ENCODE measurements at places on chromosomes 1 and 21.

GRCh38 chr1:3518256-3518655 lies 63.8 kb downstream of the ARHGEF16 start:
- no peak for DNase-seq

DNA sequence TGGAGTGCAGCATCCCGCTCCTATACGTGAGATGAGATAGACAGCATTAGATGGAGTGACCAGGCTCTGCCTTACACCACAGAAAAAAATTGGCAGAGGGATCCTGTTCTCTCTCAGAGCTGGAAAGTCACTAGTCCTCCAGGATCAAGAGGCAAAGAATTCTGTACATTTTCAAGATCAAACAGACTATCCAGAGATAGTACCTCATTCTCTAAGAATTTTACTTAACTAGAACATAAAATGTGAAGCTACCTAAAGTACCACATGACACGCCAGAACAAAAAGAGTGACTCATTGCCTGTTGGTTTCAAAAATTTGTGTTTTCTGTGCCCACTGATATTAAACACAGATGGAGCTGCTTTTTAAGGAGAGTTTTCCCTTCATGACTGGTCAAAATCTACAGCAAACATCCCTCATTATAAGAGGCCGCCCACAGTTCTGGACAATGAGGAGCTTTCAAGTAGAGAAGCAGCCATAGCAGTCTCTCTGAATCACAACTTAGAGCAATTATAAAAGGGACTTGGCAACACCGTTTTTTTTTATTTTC lies 32.3 kb downstream of the CD160 start:
- no peak for DNase-seq

- DNase-seq: no peak
These were observed 770.5 kb downstream of the USP25 start for GRCh38 chr21:16500271-16500670.

GRCh38 chr1:65441464-65441863 lies 21.0 kb downstream of the LEPR start:
- DNase-seq: no peak

DNA sequence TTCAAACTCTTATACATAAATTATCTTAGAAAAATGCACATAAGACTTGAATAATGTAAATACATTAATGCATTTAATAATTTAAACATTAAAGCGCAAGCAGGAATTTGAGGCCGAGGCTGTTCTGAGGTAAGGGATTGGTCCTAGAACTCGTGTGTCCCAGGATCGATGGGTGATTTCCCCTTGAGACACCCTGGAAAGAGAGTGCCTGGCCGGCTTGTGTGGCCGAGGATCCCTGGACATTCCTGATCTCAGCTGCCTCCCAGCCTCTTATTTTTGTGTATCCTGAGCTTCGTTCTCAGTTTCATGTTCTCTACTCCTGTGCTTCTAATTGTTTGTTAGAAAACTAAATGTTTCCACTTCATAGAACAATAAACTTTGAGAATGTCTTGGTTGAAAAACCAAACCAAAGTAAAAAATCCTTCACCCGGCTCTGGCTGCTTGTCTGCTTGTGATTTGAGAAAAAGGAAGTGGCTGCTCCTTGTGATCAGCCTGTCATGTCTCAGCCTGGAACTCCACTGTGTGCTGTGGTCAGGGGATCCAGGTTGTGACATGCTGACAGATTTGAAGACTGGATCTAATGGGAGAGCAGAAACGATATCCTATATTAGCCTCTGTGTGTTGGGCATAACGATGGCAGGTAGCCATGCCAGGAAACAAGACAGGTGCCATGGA lies 40.7 kb downstream of the PEX14 start:
- DNase-seq: no peak

GRCh38 chr1:191206513-191207207 lies 729.0 kb upstream of the BRINP3 start:
- no peak for DNase-seq

GRCh38 chr1:33709783-33710718 lies 153.8 kb upstream of the HMGB4 start:
- no peak for DNase-seq

- no peak for DNase-seq
These were observed 588.7 kb downstream of the MATN1 start for GRCh38 chr1:30134466-30135217.

DNA sequence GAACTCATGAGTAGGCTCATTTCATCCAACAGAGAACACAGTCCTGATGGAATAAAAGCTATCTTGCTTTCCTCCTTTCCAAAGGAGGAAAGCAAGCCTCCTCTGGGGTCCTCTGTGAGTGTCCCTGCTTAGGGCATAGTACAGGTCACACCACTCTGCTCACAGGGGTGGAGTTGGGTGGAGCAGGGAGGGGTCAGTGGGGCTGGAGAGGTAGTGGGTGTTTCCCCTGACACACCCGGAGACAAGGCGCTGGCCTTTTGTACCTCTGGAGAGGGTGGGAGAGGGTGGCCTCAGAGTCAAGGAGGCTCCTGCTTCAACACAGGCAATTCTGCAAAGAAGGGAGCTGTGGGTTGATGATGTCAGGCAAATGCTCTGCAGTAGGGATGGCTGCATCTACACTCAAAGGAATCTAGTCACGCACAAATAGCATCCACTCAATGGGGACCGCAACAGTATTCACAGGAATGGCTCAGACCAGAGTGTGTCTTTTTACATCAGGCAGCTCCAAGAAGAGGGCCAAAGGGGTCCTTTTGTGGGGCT lies 58.6 kb upstream of the PLXNA2 start:
- DNase-seq: no peak

GRCh38 chr1:159187647-159188374 lies 16.4 kb downstream of the CADM3 start:
- DNase-seq: no peak

GRCh38 chr21:31446226-31446855 lies 102.3 kb upstream of the TIAM1 start:
- no peak for DNase-seq

DNA sequence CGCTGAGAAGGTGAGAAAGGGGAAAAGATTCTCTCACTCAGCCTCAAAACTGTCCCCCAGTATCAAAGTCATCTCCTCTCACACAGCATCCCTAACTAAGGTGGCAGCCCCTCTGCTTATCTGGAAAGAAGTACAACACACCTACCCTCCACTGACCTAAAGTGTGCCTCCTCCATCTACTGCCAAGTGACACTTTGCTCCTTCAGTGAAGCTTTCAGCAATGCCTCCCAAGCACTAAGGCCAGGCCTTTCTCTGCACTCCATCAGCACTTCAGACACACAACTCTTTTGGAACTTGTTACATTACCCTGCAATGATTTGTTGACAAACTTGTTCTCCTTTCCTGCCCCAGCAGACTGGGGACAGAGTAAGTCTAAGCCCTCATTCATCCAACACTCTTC lies 1.4 kb downstream of the SH3BP5L start:
- no peak for DNase-seq

GRCh38 chr1:28175955-28176485 lies 470 bp downstream of the PTAFR start:
- DNase-seq: no peak

DNA sequence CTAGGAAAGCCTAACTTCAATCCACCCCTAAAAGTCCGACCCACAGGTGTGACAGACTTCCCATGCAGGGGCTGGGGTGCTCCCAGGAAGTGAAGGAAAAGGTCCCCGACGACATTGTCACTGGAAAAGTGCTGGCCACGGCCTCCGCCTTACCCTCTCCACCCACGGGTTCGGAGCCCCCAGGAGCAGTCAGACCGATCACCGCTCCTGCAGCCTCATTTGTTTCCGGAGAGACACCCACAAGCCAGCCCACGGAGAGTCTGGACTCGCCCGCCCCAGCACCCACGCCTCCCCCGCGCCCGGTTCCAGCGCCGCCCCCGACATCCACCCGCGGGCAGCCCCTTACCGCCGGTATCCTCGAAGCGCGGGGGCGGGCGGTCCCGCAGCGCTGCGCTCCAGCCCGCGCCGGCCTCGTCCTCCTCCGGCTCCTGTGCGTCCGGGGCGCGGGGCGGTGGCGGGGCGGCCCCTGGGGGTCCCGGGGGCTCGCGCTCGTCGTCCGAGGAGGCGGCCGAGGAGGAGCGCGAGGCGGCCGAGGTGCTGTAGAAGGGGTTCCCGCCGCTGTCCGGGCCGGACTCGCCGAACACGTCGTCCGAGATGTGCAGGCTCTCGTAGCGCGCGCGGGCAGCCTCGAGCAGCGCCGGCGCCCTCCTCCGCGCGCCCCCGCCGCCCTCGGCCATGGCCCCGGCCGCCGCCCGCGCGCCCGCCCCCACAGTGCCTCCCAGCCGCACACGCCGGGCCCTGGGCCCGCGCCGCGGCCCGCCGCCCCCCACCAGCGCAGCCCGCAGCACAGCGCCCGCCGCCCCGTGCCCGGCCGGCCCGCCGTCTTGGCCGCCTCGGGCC lies 660 bp downstream of the PGBD5 start:
- no peak for DNase-seq

DNA sequence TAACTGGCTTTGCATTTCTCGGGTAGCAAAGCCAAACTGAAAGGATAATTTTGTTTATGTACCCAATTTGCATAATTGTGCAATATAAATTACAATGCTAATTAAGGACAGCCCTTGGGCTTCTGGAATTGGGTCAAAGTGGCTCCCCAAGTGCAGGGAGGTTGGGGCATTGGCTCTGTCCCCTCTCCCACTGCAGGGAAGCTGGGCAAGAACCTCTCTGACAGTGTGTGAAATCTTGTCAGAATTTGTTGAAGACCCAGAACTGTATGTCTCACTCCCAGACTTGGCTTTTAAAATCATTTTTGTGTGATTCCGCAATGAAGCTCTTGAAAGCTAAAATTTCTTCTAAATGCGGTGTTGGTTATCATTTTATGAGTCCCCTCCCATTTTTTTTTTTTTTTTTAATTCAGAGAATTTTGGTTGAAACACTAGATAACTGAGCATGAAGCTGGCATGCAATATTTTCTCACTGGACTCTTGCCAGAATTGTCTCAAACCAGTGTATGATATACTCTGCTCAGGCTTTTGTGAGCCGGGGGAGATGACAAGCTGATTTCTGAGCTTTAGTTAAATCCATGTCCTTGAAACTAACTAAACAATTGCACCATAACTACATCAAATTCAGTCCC lies 878.9 kb upstream of the CXADR start:
- DNase-seq: peak; percentile 3

DNA sequence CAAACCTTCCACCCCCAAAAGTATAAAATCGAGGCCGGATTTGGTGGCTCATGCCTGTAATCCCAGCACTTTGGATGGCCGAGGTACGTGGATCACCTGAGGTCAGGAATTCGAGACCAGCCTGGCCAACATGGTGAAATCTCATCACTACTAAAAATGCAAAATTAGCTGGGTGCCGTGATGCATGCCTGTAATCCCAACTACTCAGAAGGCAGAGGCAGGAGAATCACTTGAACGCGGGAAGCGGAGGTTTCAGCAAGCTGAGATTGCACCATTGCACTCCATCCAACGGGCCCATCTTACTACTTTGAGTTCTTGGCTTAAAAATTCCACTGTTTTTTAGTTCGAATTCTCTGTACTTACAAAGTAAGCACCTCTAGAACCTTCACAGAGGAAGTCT lies 11.0 kb downstream of the KLHDC8A start:
- no peak for DNase-seq

- no peak for DNase-seq
These were observed 28.9 kb downstream of the FAF1 start for GRCh38 chr1:50930965-50931737.

DNA sequence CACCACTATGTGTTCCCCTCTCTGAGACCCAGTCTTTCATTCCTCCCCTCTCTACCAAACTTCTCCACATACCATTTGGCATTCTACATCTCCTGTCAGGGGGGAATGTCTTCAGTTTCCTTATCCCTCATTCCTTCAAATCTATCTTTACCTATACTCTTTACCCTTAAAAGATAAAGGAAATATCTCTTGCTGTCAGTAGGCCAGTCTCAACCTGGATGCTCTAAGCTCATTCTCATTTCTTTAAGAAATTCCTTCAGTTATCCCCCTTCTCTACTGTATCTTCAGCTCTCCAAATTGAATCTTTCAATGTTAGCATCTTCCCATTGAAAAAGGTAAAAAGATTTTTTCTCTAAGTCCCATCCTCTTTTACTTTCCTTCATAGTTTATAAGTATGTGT lies 6.5 kb downstream of the RO60 start:
- DNase-seq: no peak

- no peak for DNase-seq
These were observed 8.9 kb downstream of the MAP1LC3C start for GRCh38 chr1:241990040-241990439.

GRCh38 chr1:203084588-203085527 lies 954 bp downstream of the MYOG start:
- DNase-seq: peak; percentile 15

- DNase-seq: peak; percentile 64
These were observed 27.5 kb upstream of the TCEA3 start for GRCh38 chr1:23452011-23452411.

DNA sequence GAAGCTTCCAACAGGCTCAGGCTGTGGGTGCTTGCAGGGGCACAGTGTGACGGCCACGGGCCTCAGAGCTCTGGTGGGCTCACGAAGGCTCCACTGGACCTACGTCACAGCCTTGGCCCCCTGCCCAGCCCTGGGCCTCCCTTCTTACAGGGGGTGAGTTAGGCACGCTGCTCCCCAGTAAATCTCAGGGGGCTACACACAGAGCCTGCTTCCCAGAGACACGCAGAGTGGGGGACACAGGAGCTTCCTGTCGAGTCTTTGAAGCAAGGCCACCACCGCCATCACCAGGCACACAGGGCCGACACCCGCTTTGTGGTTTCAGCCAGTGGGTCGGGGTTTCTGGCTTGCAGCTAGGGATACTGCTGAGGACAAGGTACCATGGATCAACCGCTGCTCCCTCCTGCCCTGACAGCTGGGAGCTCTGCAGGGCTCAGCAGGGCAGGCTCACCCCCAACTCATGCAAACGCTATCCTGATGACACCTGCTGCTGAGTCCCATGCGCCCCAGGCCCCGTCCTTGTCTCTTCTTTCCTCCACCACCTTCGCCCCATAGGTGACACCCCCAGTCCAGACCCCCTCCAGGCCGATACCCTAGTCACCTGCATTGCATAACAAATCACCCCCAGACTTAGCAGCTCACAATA lies 5.5 kb upstream of the CFAP410 start:
- no peak for DNase-seq

DNA sequence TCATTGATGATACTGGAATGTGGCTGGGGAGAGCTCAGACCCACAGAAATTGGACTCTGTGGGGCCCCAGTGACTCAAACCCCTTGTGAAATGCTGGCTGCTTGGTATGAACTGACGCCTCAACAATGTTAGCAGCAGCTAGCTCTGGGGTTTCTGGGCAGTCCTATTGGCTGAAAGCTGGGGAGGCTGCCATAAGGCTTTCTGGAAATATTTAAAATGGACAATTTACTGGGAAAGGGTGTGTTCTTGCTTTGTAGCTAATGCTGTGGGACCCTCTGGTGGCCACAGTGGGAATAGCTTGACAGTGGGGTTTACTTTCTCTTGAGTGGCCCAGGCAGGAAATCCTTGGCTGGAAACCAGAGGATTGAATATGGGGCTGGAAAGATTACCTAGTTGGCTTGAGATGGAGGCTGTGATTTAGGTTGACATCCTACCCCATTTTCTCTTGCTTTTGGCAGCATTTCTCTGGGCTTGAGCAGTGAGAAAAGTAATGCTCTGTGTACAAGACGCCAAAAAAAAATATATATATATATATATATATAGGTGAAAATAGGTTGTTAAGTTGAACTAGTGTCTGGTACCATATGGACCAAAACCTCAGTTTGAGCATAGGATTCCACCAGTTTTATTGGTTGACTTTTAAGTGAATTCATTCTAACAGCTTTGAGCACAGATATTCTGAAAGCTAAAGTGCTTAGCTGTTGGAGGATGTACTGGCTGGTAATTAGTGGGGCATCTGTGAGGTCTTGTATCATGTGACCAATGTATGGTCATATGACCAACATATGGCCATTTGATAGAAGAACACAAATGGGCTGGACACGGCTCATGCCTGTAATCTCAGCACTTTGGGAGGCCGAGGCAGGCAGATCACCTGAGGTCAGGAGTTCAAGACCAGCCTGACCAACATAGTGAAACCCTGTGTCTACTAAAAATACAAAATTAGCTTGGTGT lies 8.2 kb upstream of the S100A10 start:
- peak; percentile 82 for DNase-seq

Measured in hematopoietic multipotent progenitor cell treated with erythropoietin and hydrocortisone succinate and interleukin-3 and kit ligand, for 15 days (in vitro differentiated cells).